Panc1 (cell line): ENCODE measurements at places on chromosomes 2 and 18. TPM values are rescaled to one million over a fixed set of nuclear protein-coding genes. Genes with fewer than 3 reads are reported as not detected.
A peak's percentile ranks its signal among the peaks of the same experiment; 100 is the strongest.

The UBE2E3 gene
- 91.3 TPM for total RNA-seq

The PDE11A gene
- not detected for total RNA-seq

The ALPI gene
- total RNA-seq = not detected

DNA sequence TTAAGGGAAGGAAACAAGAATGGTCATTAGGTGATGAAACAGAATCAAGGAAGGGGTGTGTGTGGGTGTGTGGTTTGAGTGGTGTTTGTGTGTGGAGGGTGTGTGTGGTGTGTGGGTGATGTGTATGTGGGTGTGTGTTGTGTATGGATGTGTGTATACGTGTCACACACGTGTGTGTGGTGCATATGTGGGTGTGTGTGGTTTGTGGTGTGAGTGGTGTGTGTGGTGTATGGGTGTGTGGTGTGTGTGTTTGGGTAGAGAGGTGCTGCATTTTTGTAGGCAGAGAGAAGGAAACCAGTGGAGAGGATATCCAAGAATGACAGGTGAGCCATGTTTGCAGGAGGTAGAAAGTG lies 1.1 kb upstream of the CEP192 start:
- H3K27ac ChIP-seq = peak overlapping the region; percentile 96
- peak overlapping the region; percentile 86 for H3K4me3 ChIP-seq
- DNase-seq = no peak
- H3K4me1 ChIP-seq = peaks cover 17% of the 10 kb centered on the region
- no peaks in the 10 kb centered on the region for H3K27me3 ChIP-seq
- peaks cover 16% of the 10 kb centered on the region for H3K36me3 ChIP-seq

DNA sequence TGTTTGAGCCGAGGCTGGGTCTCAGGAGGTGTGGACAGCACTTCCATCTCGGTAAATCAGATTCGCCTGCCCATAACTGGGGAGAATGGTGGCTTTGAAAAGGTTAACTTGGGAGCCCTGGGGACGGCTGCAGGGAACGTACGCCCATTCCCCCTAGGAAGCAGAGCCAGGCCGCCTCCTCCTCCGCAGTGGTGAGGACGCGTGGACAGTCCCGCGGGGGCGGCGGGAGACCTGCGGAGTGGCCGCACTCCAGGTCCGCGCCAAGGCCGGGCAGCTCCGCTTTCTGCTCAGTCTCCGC lies 845 bp upstream of the MYCN start:
- DNase-seq = no peak
- no peaks in the 10 kb centered on the region for H3K36me3 ChIP-seq
- H3K27me3 ChIP-seq = peaks cover 26% of the 10 kb centered on the region
- H3K4me3 ChIP-seq = peak overlapping the region; percentile 46; the same call in 1 of the 2 replicates

- H3K4me3 ChIP-seq = no peak overlapping the region
- no peaks in the 10 kb centered on the region for H3K4me1 ChIP-seq
- no peak overlapping the region for H3K27ac ChIP-seq
- no peak for DNase-seq
Measured at GRCh38 chr2:238879043-238879442, 31.2 kb downstream of the TWIST2 start.

DNA sequence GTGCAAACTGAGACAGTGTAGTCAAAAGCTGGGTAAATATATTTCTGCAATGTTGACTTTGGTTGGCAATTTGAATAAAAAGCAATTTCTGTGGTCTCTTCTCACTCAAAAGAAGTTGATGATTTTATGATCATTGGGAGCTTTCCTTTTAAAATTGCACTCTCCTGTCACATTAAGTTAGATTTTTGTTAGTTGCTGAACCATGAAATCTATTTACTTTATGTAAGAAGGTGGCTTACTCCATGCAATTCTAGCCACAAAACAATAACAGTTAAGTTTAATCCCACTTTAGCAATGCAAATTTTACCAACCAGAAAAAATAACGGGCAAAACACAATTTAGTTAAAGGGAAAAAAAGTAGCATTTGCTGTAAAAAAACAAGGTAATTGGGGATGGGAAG lies 48.3 kb downstream of the DLGAP1 start:
- no peak overlapping the region for H3K4me3 ChIP-seq
- H3K36me3 ChIP-seq = no peaks in the 10 kb centered on the region
- no peaks in the 10 kb centered on the region for H3K4me1 ChIP-seq

DNA sequence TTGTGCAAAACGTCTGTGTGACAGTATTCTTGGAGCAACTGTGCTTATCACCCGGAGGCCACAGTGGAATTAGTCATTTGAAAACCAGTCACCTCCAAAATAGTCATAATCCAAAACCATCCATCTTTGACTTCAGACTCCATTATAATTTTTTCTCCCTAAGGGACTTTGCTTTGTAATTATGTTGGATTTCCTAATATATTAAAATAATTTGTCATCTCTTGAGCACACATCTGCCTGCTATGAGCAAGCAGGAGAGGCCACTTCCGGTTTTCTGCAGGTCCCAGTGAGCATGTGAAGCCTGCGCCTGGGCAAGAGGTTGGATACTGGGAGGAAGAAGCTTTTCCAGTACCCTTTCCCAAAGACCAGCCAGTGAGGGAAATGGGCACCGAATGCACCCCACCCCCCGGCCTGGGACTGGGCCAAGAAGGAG lies 57.7 kb downstream of the ODC1 start:
- no peaks in the 10 kb centered on the region for H3K27me3 ChIP-seq
- H3K27ac ChIP-seq = peak overlapping the region; percentile 95

DNA sequence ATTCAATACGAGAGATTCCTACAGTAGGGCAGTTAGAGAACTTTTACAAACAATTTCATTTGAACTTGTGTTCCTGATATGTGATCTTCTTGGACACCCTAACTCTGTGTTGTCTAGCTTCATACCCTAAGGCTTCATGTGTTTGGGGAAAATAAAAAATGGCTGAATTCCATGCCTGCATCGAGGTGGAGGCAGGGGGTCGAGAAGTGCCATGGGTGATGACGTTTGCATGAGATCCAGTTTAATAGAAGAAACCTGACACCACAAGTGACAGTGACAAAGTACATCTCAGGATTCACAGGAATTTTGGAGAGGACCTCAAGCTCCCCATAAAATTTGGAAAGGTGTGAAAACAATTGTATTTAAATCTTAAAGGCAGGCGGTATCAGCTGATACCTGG lies 169.2 kb upstream of the NABP1 start:
- no peak overlapping the region for H3K27ac ChIP-seq
- H3K4me1 ChIP-seq = no peaks in the 10 kb centered on the region
- H3K4me3 ChIP-seq = no peak overlapping the region

GRCh38 chr2:178229927-178230326 lies 35.6 kb downstream of the OSBPL6 start:
- DNase-seq = no peak
- H3K4me3 ChIP-seq = no peak overlapping the region
- H3K27me3 ChIP-seq = no peaks in the 10 kb centered on the region

DNA sequence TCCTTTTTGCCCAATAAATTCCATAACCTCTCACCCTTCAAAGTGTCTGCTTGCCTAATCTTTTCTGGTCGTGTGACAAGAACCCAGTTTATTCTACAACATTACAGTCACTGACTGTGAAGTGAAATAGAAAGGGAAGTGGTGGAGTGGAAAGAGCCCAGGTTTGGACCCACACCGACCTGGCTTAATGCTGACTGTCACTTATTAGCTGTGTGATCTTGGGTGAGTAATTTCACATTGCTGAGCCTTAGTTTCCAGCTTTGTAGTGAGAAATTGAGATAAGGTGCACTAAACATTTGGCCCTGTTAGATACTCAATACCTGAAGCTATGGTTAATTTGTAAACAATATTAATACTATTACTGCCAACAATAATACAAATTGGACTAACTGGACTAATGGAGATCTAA lies 291.1 kb downstream of the AGPS start:
- H3K36me3 ChIP-seq = no peaks in the 10 kb centered on the region
- no peaks in the 10 kb centered on the region for H3K4me1 ChIP-seq
- H3K27ac ChIP-seq = no peak overlapping the region
- H3K4me3 ChIP-seq = no peak overlapping the region
- DNase-seq = no peak

- H3K4me1 ChIP-seq = no peaks in the 10 kb centered on the region
- DNase-seq = no peak
- H3K36me3 ChIP-seq = no peaks in the 10 kb centered on the region; the same call in 1 of the 2 replicates
- H3K4me3 ChIP-seq = no peak overlapping the region
- no peaks in the 10 kb centered on the region for H3K27me3 ChIP-seq
Measured at GRCh38 chr2:43412114-43412753, 183.6 kb downstream of the THADA start.

DNA sequence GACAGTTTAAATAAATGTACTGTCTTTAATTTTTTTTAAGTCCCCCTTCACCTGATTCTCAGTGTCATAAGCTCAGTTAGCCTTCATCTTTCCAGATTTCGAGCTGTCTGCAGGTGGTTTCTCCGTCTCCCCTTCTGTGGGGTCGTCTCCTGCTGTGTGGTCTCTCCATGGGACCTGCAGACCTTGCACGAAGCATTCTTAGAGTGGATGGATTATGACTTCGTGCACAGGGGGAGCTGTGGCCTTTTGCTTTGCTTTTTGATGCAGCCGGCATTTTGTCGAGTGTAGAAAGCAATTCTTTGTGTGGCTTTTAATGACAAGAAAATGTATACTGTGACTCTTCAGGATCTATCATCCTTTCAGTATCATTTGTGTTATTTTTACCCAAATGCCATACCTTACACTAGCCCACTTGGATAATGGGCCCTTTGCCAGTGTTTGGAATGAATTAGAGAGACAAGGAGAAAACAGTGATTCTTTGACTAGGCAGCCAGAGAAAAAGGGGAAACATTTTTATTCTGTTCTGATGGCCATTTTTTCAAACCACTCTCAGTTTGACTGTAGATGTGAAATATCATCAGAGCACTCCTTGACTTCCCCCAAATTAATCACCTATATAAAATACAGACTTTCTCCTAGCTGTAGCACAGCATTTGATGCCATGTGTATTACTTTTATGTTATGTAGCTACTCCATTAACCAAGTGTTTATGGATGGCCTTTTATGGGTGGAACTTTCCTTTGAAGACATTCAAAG lies 54.3 kb downstream of the ITGA6 start:
- H3K4me3 ChIP-seq = no peak overlapping the region
- no peak for DNase-seq
- no peaks in the 10 kb centered on the region for H3K4me1 ChIP-seq
- H3K27me3 ChIP-seq = no peaks in the 10 kb centered on the region
- H3K27ac ChIP-seq = no peak overlapping the region

DNA sequence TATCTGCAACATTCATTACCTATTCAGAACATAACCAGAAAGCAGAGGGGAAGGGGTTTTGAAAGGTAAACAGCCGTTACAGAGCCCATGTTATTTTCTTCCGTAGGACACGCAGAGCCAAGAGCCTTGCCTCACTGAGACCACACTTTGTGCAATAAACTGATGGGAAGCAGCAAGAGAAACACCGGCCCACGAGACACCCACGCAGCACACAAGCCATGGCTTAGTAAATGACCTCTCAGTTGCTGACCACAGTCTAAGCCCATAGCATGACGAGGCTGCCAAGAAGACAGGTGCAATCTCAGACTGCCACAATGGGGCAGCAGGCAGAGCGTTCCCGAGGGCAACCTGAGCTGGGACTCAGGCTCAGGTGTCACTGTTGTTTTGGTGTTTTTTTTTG lies 59.6 kb downstream of the CABYR start:
- no peaks in the 10 kb centered on the region for H3K36me3 ChIP-seq
- no peaks in the 10 kb centered on the region for H3K4me1 ChIP-seq
- H3K27me3 ChIP-seq = no peaks in the 10 kb centered on the region
- no peak overlapping the region for H3K4me3 ChIP-seq
- H3K27ac ChIP-seq = no peak overlapping the region

DNA sequence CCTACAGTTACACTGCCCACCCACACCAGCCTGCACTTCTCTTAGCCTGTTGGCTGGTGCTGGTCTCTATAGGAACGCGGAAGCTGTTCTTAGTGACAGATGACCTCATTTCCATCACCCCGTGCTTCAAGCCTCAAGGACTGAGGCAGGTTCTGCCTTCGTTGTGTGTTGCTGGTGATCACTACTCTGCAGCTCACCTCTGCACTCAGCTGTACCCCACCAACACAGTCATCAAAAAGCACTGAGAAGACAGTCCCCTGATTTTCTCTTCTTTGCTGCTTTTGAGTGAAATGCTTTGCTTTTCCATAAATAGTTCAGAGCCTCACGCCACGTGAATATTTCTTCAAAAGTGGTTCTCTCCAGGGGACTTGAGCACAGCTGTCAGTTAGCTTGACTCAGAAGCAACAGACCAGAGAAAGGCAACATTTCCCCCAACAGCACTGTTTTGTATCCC lies 225.7 kb upstream of the CCDC150 start:
- no peaks in the 10 kb centered on the region for H3K4me1 ChIP-seq
- no peaks in the 10 kb centered on the region for H3K27me3 ChIP-seq
- H3K27ac ChIP-seq = no peak overlapping the region
- H3K4me3 ChIP-seq = no peak overlapping the region

GRCh38 chr2:43758739-43759138 lies 15.1 kb upstream of the DYNC2LI1 start:
- H3K27me3 ChIP-seq = no peaks in the 10 kb centered on the region
- peaks cover 18% of the 10 kb centered on the region for H3K4me1 ChIP-seq
- H3K27ac ChIP-seq = peak overlapping the region; percentile 77
- DNase-seq = peak; percentile 54
- H3K4me3 ChIP-seq = no peak overlapping the region
- no peaks in the 10 kb centered on the region for H3K36me3 ChIP-seq

- H3K27me3 ChIP-seq = 0 out of 2 replicates have a peak, but pooled peaks cover 4% of the 10 kb centered on the region
- H3K27ac ChIP-seq = no peak overlapping the region
- DNase-seq = no peak
- H3K4me3 ChIP-seq = no peak overlapping the region
Measured at GRCh38 chr18:74549591-74550104, 15.3 kb downstream of the CNDP1 start.

GRCh38 chr2:238854699-238855229 lies 6.9 kb downstream of the TWIST2 start:
- no peak for DNase-seq
- H3K27me3 ChIP-seq = no peaks in the 10 kb centered on the region
- H3K36me3 ChIP-seq = no peaks in the 10 kb centered on the region
- H3K27ac ChIP-seq = peak overlapping the region; percentile 46; the same call in 1 of the 2 replicates
- H3K4me3 ChIP-seq = no peak overlapping the region
- H3K4me1 ChIP-seq = peaks cover 6% of the 10 kb centered on the region

DNA sequence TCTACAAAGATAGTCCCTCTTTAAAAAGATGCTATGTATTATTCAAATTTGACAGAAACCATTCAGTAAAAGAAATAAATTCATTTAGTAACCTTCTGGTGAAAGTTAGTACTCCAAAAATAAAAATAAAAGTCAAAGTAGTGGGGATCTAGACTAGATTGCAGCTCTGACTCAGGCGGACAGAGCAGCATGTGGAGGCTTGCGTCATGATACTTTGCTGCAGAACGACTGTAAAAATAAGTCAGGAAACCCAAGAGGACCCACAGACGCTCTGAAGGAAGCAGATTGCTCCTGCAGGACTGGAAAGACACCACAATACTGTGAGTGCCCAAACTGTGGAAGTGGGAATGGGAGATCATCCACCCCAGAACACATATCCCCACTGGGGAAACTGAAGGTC lies 301.9 kb downstream of the RIT2 start:
- H3K4me1 ChIP-seq = no peaks in the 10 kb centered on the region
- H3K36me3 ChIP-seq = no peaks in the 10 kb centered on the region
- no peaks in the 10 kb centered on the region for H3K27me3 ChIP-seq
- DNase-seq = no peak
- no peak overlapping the region for H3K27ac ChIP-seq
- H3K4me3 ChIP-seq = no peak overlapping the region
